Activated CD4-positive, alpha-beta T cell treated with anti-CD3 and anti-CD28 coated beads, Interleukin-2, Interleukin-6, amounts not matched to agents 100 ng/mL and 50 ng/mL, durations not matched to agents 16 hours and 8 hours (primary cell): ENCODE measurements at places on chromosomes 12 and 14.

DNA sequence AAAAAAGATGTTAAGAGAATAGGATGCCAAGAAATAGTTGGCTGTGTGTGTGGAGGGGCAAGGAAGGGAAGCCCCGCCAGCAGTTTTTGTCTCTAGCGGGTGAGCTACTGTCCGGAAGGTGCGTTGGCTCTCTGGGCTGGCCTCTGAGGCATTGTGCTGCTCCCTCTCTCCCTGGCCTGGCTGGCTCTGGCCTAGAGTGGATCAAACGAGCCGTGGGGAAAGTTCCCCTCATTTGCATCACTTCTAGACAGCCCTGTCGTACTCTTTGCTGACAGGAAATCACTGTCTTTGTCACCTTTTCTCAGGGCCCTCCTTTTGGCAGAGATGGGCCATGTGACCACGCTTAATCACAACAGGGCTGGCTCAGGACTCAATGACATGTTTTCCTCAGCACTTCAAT is 236.1 kb upstream of the NPAS3 start:
- no peak for DNase-seq

DNA sequence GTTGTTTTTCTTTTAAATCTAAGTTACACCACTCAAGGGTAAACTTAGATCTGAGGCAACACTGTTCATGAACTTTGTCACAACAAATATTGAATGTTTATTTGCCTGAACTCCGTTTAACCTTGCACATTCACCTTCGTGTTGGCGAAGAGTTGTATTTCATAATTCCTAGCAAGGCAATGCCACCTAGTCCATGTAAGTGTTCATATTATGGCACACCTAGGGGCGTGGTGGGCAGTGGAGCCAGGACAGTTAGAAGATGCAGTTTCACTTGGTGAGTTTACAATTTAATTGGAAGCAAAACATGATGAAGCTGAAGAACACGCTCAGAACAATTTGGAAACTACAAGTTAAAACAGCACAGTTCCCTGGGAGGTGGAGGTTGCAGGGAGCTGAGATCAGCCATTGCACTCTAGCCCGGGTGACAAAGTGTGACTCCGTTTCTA is 30.4 kb upstream of the GNPNAT1 start:
- DNase-seq = no peak

DNA sequence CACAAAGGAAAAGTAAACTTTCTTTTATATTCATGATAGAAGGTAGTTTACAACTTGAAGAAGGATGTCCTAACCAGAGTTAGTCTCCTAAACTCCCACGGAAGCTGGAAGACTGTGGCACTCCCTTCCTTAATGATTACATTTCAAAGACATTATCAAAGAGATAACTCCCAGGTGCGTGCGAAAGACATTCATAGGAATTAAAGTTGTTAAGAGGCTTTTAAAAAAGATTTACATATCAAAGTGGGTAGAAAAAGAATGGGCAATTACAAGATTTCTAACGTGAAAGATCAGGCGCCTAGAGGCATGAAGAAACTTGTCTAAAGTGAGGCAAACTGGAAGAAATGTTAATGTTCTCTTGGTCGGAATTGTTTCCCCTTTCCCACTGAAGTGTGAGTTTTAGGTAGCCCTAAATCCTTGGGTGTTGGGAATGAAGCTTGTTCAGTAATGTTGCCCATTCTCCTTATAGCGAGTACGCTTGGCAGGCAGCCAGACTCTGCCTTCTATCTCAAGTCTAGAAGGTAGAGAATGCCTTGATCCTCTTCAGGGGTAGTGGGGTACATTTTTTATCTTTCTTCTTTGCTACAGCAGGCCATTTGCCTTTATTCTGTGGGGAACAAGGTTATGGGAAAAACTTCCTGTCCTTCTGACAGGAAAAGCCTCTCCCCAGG is 642.0 kb downstream of the SLC6A15 start:
- DNase-seq = no peak

- no peak for DNase-seq
These were observed 148.3 kb downstream of the TGFB3 start for GRCh38 chr14:75833326-75834020.

DNA sequence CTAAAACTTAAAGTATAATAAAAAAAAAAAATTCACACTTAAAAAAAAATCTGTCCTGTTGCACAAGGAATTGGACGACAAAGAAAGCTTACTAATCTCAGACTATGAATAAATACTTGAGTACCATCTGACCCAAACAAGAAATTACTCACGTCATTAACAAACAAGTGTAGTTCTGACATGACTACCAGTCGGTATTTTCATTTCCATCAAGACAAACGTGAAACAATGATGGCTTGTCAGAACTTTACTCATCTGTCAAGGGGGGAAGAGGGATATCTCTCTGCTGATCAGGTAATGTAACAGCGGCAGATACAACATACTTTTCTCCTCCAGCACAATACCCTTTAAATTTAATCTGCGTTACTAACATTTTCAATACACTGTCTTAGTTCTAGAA is 78.3 kb downstream of the CDK17 start:
- DNase-seq = peak; percentile 64

GRCh38 chr12:30989754-30990153 is 63.2 kb downstream of the TSPAN11 start:
- peak; percentile 41 for DNase-seq

GRCh38 chr12:110156766-110157165 is 32.6 kb downstream of the IFT81 start:
- DNase-seq = no peak
